Karpas-422 (cell line): ENCODE measurements at places on chromosomes 1 and 21.

DNA sequence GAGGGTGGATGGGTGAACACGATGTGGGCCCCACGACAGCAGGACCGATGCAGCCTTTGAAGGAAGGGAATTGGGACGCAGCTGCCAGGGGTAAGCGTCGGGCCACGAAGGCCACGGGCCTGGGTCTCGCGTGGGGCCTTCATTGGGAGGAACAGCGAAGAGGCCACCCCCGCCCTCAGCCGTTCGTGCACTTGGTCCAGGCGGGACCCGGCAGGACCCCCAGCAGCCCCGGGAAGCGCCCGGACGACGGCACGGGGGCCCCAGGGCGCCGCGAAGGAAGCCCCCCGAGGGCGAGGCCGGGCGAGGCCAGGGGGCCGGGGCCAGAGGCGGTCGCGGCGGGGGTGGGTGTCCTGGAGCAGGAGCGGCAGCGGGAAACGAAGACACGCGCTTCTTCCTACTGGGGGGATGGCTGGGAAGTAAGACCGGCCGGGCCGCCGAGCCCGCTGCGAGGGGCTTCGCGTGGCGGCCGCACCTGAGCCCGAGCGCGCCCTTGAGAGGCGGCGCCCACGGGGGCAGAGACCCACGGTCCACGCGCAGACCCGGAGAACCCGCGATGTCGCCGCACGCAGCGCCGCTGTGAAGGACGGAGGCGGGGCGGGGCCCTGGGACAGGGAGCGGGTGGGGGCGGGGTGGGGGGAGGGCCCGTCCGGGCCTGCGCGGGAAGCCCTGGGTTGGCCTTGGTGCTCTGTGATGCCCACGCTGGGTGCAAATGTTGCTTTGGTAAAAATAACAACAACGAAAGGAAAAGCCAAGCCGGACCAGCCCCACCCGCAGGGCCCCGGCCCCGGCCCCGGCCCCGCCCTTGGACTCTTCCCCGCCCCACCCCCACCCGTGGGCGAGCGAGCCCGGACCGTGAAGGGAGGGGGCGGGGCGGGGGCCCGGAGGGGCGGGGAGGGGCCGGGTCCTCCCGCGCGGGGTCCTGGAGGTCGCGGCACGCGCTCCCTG lies 56.0 kb upstream of the ADARB1 start:
- DNase-seq: no peak

- no peak for DNase-seq
These were observed 22.5 kb downstream of the SLC45A1 start for GRCh38 chr1:8340448-8340847.

- DNase-seq: no peak
These were observed 253.6 kb upstream of the IRF2BP2 start for GRCh38 chr1:234863551-234863971.

GRCh38 chr1:239233626-239234025 lies 152.7 kb upstream of the CHRM3 start:
- DNase-seq: no peak

DNA sequence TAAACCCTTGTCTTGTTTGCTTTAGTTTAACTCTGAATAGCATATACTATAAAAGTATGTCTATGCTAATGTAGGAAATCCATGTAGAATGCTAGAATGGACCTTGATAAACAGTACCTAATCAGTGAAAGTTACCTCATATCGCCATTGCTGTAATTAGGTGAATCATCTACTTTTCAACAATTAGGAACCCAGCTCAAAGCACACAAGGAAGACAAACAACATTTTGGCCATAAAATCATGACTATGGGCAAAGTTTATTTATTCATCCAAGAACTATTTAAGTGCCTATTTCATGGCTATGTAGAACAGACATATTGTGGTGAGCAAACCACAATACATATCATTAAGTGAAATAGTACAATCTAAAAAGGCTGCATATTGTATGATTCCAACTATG lies 1043.2 kb downstream of the BRINP3 start:
- no peak for DNase-seq
